ENCODE measurements at places on chromosomes 16 and 17. TPM values are rescaled to one million over a fixed set of nuclear protein-coding genes. Genes with fewer than 3 reads are reported as not detected.

- DNase-seq, result peak; percentile 71
These were observed 6.1 kb upstream of the STAC2 start for GRCh38 chr17:39231591-39232551.

GRCh38 chr16:88634141-88634993, 4.0 kb upstream of the IL17C start:
- peak; percentile 60 for DNase-seq

The SPATA32 gene
- total RNA-seq, result not detected

The MYH2 gene
- total RNA-seq, result not detected

- DNase-seq, result no peak
These were observed 37.2 kb upstream of the CCNF start for GRCh38 chr16:2392025-2392424.

The TERB1 gene
- total RNA-seq, result 0.49 TPM

GRCh38 chr17:38704606-38705522, at the start of gene MLLT6:
MLLT6 (plus strand) TSS chr17:38705273; CDS start chr17:38705633, 360 bp downstream.
- DNase-seq, result peak; percentile 60

The SPATA22 gene
- total RNA-seq, result not detected

DNA sequence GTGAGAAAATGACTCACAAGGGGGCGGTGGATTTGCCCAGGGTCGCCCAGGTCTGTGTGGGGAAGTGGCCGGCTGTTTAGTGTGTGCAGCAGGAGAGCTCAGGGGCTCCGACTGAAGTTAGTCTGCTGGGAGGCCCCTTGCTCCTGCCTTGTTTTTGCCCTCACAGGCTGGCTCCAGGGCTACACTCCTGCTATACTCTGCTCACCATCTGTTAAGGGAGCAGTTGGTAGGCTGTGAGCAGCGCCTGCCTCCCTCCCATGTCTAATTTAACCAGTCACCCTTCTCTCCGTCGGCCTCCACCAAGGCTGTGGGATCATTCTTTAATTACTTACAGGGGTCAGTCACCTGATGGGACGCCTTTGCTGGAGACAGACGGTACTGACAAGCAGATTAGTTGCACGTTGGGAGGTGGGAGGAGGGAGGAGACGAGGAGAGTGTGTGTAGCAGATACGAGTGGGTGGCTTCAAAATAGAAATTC, 35.5 kb downstream of the KSR1 start:
- no peak for DNase-seq

The SPHK1 gene
- 2.0 TPM for total RNA-seq

The TBC1D3D gene
- 1.0 TPM for total RNA-seq

DNA sequence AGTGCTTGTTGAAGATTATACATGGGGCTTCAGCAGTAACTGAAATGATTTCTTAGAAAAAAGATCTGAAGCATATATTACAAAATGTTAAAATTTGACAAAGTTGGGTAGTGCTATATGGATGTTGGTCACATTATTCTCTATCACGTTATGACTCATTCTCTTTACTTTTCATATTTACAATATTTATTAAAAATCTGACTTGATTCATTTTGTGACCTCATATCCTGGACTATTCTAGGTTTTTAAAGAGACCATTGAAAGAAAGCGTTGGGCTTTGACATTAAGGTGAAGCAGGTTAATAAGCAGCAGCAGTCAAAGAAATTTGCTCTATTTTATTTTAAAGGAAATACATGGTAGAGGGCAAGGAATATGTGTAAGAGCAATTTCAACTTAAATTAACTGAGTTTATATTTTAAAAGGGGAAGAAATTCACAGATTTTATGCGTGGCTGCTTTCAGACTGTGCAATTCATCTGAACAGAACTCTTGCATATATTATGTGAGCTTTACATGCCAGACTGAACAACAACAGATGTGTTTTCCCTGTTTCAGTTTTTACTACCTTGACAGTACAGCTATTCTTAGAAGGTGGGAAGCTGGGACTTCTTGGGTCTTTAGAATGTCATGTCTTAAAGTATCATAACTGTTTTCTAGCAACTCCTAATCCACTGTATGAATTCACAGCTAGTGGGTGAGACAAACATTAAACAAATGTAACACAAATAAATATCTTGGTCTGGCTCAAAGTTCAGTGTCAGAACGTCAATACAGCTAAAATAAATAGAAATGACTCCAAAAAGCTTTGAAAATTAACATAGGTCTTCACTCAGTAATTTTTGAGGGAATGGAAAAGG, 10.4 kb upstream of the FAM20A start:
- DNase-seq, result no peak

The HSPB9 gene
- total RNA-seq, result not detected

The RNU2-1 gene
- 7,362 TPM for total RNA-seq

DNA sequence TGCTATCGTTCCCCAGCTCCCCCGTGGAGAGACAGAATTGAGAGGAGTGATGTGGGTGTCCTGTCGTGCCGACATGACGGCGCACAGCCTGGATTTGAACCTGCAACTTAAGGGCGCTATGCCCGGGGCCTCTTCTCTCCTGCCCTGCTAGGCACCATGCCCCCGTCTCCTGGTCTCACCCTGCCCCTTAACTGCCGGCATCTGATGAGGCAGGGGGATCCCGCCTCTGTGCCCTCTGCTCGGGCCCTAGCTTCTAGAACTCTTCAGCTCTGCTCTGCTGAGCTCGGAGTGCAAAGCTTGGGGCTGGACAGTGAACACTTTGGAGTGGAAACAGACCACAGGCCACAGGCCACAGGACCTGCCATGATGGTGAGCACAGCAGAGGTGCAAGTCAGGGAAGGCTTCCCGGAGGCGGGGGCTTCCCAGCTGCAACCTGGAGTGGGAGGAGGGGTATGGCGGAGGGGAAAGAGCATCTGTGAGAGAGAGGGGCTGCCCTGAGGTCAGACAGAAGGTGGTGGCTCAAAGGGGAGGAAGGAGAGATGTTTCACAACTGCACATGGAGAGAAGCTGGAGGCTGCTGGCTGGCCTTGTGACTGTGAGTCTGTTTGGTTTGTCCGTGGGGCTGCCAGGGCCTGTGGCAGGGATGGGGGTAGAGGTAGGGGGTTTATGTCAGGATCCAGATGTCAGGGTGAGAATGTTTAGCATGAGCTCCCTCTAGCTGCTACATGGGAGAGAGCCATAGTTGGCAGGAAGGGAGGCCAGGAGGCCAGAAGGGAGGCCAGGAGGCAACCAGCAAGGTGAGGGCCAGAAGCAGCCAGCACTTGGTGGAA, 107.8 kb downstream of the CRLF3 start:
- DNase-seq, result no peak

DNA sequence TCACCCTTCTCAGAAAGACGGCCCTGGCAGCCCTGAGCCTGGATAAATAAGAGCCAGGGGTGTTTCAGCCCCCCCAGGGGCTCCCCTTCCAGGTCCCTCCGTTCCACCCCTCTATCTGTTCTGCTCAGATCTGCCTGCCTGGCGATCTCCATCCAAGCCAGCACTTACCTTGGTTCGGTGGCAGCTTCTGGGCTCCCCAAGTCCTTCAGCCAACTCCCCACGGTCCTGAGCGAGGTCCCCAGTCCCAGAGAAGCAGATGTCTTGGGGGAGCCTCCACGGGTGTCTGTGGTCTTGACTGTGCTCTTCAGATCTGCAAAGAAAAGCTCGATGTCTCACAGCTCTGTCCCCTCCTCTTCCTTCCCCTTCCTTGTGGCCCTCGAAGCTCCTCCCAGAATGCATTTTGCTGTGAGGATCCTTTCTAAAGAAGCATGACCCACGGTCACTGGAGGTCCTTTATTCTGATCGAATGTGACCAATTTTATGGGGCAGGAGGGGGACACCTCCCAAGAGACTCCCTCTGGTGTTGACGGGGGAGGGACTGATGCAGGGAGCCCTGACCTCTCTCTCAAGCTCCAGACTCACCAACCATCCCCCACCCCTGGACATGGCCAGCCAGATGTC, at the start of gene PIK3R6:
TSS of gene PIK3R6 (minus strand) at position 314 of the 621 bp plus-strand sequence. CDS start 17,880 bp downstream, outside the sequence.
- DNase-seq, result no peak

The SCARF1 gene
- total RNA-seq, result 2.1 TPM

The CRYBA1 gene
- total RNA-seq, result not detected

DNA sequence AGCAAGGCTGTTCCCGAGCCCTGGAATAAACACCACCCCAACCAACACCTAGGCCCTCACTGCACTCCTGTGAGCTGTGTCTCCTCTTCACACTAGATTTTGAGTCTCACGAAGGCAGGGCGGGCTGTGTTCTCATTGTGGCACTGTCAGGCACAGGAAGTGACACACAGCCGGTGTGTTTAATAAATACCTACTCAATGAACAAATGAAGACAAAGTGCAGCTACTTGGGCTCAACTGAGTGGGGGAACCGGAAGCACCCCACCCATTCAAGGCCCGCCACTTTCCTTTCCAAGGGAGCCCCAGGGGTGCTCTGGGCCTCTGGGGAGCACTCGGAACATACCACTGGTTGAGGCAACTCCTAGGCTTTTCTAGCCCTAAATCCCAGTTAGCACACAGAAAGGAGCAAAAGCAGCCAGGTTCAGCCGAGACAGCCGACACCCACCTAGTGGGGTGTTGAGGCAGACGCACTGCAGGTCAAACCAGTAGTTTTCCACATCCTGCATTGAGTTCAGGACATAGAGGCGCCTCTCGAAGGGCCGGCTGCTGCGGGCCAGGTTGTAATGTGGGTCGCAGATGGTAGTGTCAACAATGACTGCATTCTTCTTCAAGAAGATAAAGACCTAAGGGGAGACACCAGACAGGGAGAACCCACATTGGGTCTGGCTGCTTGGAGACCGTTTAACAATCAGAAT, 57.7 kb downstream of the GTF3C1 start:
- no peak for DNase-seq

The HOXB7 gene
- total RNA-seq, result 20.3 TPM

DNA sequence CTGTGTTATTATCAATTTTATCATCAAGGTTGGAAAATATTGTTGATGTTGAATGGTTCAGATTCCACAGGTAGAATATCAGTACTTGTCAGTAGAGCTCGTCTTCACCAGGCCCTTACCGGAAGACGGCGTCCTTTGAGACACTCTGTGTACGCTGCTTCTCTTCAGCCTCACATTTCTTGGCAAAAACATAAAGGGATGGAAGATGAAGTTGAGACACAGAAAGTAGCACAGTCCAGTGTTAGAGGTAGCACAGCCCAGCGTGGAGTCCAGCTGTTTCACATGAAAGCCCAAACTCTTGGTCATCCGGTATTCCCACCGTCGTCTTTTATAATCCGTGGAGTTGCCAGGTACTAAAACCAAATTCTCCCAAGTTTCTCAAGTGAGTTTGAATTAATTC, 30.4 kb downstream of the ATP2C2 start:
- DNase-seq, result no peak

GRCh38 chr17:42165751-42166150, 11.0 kb upstream of the RAB5C start:
- no peak for DNase-seq

DNA sequence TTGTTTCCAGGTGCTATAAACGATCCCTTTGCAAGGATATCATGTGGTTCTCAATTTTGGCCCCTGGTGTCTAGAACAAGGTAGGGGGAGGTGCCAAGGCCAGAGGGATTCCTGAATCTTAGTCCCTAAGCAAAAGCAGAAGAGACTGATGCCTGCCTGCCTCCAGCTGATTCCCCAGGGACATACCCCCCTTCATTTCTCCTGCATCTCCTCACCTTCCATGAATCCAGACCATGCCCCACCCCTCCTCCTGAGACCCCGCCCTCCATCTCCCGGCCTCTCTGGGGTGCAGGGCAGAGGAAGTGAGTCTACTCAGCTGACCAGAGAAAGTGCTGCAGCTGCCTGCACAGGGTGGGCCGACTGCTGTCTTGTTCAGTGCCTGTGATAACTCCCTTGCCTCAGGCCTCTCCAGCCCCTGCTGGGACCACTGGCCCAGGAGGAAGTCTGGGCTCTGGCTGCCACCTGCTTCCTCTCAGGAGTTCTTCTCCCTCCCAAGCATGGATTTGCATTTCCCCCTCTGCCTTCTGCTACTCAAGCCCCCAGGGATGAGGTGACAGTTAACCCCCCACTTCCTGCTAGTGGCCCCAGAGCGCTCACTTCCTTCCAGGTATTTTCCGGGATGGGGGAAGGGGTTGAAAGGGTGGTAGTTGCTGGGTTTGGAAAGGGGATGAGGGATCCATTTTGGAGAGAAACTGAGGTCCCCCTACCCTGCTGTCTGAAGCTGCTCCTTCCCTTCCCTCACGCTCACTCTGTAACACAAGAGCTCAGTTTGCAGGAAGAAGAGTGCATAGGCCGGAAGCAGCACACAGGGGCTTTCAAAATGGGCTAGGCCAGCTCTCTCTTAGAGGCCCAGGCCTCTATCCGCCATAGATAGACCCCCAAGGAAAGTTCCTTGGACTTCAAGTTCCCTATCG, 10.5 kb upstream of the TSPOAP1 start:
- no peak for DNase-seq

DNA sequence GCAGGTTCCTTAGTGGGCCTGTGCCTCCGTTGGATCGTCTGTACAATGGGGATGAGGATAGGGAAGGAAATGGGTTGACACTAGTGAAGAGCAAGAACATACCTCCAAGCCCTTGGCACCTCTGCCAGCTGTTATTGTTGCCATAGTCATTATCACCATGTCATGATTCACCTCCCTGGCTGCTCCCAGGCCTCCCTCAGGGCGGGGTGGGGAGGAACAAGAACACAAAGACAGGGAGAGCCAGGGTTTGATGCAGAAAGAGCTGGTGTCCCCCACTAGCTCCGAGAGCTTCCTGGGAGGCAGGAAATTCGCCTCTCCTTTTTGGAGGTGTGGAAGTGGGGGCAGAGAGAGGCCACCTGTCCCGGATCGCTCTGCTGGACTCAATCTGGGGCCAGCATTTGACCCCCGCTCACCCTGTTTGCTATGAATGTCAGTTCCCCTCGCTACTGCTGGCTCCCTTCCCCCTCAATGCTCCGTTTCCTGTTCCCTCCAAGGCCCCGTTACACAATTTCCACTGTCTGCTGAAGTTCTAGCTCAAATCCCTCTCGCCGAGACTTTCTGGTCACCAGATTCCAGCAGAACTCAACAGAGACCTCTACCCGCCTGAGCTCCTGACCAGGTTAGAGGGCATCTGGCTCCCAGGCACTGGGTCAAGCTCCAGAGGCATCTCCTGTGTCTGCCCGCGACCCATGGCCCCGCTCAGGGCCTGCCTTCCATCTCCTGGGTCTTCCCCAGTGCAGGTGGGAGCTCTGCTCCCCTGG, 9.1 kb downstream of the TIMP2 start:
- DNase-seq, result no peak

GRCh38 chr17:7173687-7174602, 5.2 kb downstream of the ASGR1 start:
- no peak for DNase-seq

DNA sequence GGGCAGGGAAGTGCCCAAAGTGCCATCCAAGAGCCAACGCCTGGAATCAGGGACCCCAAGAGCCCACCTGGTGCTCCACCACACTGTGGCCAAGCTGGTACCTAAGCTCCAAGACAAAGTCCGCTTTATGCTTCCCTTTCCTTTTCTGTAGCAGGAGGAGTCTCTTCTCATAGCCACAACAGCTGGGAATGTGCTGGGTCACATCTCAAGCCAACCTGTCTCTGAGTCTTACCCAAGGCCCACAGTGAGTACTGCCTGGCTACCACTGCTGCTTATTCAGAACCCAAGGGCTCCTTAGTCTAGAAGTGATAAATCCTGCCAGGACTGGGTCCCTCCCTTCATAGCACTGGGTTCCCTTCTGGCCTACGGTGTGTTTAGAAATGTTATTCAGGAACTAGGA, 49.8 kb downstream of the ERCC4 start:
- no peak for DNase-seq

Data from mesothelial cell of epicardium (in vitro differentiated cells).